Right renal cortex interstitium (tissue), 3 donors: ENCODE measurements at places on chromosomes 16 and 17.

DNA sequence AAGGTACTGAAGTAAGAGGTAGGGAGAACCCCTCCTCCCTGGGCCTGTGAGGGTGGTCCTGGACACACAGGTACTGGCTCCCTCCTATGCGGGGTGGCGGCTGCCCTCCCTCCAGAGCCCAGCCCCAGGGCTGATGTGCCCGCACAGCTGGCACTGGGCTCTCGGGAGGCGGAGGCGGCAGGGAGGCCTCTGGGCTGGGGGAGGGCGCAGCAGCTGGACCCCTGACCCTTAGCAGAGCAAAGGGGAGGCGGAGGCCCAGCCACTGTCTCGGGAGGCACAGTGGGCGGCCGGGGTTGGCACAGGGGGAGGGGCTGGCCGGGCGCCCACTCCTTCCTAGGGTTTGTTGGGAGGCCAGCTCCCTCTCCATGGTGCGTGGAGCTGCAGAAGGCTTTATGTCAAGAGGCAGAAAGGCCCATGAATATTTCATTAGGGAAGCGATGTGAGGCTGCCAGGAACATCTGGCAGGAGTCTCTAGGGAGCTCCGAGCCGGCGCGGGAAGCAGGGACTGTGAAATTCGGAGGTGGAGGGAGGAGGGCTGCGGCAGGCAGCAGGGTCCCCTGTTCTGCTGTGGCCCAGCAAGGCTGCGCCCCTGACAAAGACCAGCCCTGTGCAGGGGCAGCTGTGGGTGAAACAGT lies 44.1 kb upstream of the ACSF3 start:
- no peak for DNase-seq

DNA sequence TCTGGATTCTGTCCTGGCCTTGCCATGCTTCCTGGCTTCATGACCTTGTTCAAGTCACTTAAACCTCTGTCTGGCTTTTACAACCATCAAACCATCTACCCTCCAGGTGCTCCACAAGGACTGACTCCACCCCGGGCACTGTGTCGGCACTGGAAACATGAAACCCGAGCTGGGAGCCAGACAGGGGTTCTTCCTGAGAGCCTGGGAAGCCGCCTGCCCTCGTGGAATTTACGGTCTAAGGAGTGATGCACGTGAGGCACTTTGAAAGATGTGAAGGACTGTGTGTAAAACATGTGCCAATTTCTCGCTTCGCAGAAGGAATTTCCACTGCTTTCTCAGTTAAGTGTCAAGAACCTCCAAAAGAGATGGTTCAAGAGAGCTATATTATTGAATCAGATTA lies 11.6 kb downstream of the CDK5R1 start:
- DNase-seq: no peak

DNA sequence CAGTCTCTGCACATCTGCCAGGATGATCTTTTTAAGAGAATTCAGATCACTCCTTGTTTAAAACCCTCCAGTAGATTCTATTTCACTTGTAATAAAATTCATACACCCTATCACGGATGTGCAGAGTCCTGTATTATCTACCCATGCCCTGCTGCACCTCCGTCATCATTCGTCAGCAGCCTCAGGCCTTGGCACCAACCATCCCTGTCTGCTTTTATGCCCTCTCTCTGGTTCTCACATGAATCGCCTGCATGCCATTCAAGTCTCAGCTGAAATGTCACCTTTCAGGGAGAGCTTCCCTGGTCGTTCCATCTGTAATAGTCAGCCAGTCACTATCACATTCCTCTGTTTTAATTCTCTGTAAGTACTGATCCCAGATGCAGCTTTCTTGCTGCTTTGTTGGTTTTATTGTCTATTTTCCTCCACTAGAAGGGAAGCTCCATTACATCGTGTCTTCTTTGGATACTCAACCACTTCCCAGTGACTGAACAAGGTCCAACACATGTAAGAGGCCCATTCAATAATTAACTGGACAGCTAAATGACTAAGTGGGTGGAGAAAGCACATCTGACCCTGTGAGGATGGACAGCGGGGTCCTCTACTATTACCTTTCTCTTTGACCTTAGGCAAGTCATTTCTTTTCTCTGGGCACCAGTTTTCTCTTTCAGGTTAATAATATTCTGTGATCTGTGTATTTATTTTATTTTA lies 81.2 kb upstream of the GOT2 start:
- DNase-seq: no peak

- DNase-seq: no peak
Measured at GRCh38 chr16:86202267-86202666, 303.3 kb downstream of the IRF8 start.

- DNase-seq: no peak
Measured at GRCh38 chr16:12547608-12547922, 256.1 kb downstream of the CPPED1 start.

DNA sequence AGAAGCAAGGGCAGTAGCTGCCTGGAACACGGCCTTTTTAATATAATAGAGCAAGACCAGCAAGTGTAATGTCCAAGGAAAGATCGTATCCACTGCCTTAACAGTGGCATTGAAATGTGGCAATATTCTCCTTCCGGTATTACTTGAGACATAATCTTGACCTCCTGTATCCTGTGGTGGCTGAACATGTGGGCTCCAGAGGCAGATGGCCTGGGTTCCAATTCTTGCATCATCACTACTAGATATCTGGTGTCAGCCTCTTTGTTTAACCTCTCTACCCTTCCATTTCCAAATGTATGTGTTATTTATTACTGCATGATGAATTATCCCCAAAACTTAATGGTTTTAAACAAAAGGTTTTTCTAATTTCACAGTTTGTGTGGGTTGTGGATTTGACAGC lies 3.5 kb upstream of the CDYL2 start:
- no peak for DNase-seq

DNA sequence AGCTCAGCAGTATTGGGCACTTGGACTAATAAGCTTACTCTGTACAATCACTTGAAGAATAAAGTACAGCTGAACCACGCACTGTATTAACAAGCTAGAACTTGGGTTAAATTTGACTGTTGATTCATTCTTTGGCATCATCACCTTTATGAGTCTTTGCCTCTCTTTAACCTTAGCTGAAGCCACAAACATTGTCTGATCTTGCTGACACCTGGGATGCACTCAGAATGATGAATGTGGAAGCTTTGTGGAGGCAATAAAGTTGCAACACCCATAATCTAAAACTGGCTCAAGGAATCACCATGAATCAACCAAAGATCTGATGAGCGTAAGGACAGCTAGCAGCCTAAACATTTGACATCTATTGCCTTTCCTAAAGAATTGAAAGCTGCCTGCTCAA lies 590.6 kb upstream of the SOX9 start:
- DNase-seq: no peak

GRCh38 chr16:75257886-75258806 lies 6.7 kb upstream of the BCAR1 start:
- DNase-seq: no peak

GRCh38 chr17:77489893-77490255 lies 349.1 kb downstream of the SEC14L1 start:
- DNase-seq: no peak

- DNase-seq: no peak
Measured at GRCh38 chr16:58082381-58082780, 46.8 kb downstream of the CFAP20 start.

- no peak for DNase-seq
Measured at GRCh38 chr16:62870554-62870953, 834.3 kb upstream of the CDH8 start.

DNA sequence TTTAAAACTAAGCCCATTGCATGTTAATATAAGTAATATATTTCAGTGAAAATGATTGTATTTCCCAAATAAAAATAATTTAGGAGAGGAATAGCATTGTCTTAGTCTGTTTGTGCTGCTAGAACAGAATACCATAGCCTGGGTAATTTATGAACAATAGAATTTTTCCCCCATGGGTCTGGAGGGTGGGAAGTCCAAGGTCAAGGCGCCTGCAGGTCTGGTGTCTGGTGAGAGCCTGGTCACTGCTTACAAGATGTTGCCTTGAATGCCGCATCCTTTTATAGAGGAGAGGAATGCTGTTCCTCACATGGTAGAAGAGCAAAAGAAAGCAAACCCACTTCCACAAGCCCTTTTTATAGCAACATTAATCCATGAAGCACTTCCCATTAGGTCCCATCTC lies 161.3 kb upstream of the ZFHX3 start:
- DNase-seq: no peak

- no peak for DNase-seq
Measured at GRCh38 chr16:26269673-26270072, 577.9 kb downstream of the HS3ST4 start.

- DNase-seq: no peak
Measured at GRCh38 chr16:53404959-53405358, 29.3 kb upstream of the RBL2 start.

- DNase-seq: no peak
Measured at GRCh38 chr16:65394281-65394680, 272.4 kb upstream of the CDH11 start.

- DNase-seq: no peak
Measured at GRCh38 chr16:76947749-76948148, 243.2 kb upstream of the MON1B start.

GRCh38 chr17:6654841-6655731 lies 3.5 kb downstream of the C17orf100 start:
- DNase-seq: no peak

DNA sequence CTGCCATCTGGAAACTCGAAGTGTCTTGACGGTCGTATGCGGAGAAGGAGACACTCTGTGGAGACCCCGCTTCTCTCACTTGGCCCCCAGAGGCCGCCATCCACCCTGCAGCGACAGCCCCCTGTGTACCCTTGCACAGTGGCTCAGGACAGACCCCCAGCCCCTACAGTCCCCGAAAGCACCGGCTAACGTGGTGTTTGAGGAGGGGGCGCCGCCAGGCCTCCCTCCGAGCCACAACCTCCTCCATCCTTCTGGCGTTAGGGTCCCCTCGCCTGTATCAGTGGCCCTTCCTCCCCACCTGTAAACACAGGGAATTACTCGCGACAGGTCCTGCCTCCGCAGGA lies 73.6 kb downstream of the LMF1 start:
- DNase-seq: no peak

- DNase-seq: no peak
Measured at GRCh38 chr16:22646948-22647556, 136.4 kb downstream of the NPIPB5 start.

DNA sequence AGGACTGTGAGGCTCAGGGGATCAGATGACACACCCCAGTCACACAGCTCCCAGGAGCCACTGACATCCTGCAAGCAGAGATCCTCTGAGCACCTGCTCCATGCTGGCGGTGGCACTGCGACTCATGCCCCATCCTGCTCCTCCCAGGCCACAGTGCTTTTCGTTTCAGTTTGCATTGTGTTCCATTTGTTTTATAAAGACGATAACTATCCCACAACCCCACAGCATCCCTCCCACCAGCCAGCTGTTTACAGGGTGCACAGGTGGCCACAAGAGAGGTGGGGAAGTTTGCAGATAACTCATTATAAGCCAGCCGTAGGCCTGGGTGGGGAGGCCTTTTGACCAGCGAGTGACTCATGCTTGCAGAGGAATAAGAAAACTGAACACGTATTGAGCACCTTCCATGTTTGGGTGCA lies 28.2 kb downstream of the BCO1 start:
- no peak for DNase-seq

DNA sequence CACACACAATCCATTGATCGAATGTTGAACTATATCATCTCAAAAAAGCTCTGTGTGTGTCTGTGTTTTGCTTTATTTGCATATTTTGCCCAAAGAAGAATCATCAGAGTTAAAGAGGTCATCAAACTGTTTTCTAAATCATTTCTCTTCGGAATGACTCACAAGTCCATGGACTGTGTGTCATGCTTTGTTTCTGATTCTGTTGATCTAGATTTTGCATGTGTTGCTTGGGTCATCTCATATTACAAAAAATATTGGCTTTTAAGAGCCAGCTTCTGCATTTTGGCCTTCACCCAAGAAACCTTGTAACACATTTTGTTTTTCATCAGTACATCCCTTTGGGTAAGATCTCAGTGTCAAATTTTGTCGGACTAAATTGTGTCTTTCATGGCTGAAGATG lies 471.2 kb upstream of the HSBP1 start:
- DNase-seq: no peak

DNA sequence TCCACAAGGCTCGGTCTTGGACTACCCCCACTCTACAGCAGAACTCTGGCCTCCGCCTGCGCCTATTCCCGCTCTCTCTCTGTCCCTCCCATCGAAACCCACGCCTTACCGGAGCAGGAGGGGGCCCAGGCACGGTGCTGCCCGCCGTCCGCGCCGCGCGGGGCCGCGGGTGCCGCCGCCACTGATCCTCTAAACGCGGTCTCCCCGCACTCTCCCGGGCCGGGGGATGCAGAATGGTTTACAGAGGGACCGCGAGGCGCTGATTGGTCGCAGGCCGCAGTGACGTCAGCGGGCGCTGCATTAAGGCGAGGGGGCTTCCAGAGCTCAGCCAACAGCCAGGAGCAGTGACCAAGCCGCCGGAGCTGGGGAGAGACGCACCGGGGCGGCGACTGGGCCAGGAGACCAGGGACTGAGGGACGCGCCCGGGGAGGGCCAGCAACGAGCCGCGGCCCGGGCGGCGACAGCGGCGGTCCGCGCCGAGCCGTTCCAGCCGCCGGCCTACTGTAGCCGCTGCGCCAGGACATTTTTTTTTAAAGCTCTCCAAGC lies 747 bp upstream of the LHX1 start:
- DNase-seq: no peak

GRCh38 chr17:38569701-38570512 lies 35.8 kb downstream of the SRCIN1 start:
- no peak for DNase-seq

- DNase-seq: no peak
Measured at GRCh38 chr16:84087001-84087400, 29.7 kb downstream of the MBTPS1 start.

DNA sequence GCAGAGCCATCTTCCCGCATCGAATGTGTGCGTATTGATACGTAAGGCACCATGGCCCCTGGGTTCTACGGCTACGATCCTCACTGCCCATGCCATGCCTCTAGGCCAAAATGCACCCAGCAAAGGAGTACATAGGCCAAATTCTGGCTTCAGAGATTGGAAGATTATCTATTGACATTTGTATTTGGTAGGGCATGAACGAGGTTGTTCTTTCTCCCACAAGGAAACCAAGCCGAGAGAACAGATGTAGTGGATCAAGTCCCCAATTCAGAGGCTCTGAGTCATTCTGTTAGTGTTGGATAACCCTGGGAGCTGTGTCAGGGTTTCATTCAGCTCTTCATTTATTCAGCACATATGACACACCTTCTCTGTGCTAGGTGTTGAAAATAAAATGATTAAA lies 36.5 kb downstream of the HOXB1 start:
- DNase-seq: no peak

DNA sequence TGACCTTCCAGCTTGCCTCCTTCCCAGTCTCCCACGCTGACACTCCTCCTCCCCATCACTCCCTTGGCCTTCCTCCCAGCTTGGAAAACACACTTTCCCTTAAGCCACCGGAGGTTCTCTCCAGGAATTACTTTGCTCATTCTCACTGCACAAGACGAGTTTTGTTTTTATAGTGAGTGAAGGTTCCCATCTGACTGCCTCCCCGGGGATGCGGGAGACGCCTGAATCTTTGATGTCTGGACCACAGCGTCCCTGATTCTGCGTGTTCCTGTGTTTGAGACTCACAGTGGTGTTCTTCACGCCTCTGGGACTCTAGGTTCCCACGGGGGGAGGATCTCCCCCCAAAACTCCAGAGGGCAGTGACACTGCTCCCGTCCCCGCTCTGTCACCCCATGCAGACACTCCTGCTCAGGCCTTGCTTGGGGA lies 2.0 kb downstream of the DNAI2 start:
- no peak for DNase-seq

GRCh38 chr17:49455272-49455861 lies 39.7 kb upstream of the NGFR start:
- no peak for DNase-seq
